Fibroblast of skin of right quadriceps (primary cell): ENCODE measurements at places on chromosomes 3 and 15.

DNA sequence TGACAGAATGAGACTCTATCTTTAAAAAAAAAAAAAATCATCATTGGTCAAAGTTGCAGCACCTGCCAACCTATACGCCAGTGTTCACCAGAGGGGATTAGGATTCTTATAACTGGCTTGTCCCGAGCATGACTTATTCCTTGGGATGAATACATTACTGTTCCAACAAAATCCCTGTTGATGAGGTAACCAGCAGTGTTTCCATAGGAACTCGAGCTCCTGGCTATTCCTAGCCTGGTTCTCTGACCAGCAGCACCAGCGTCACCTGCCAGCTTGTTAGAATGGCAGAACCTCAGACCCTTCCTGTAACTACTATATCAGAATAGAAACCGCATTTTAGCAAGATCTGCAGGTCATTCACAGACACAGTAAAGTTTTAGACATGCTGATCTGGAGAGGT is 364.4 kb downstream of the PTPRG start:
- DNase-seq = no peak

GRCh38 chr3:104825116-104825515 is 541.6 kb upstream of the ALCAM start:
- peak; percentile 60 for DNase-seq

DNA sequence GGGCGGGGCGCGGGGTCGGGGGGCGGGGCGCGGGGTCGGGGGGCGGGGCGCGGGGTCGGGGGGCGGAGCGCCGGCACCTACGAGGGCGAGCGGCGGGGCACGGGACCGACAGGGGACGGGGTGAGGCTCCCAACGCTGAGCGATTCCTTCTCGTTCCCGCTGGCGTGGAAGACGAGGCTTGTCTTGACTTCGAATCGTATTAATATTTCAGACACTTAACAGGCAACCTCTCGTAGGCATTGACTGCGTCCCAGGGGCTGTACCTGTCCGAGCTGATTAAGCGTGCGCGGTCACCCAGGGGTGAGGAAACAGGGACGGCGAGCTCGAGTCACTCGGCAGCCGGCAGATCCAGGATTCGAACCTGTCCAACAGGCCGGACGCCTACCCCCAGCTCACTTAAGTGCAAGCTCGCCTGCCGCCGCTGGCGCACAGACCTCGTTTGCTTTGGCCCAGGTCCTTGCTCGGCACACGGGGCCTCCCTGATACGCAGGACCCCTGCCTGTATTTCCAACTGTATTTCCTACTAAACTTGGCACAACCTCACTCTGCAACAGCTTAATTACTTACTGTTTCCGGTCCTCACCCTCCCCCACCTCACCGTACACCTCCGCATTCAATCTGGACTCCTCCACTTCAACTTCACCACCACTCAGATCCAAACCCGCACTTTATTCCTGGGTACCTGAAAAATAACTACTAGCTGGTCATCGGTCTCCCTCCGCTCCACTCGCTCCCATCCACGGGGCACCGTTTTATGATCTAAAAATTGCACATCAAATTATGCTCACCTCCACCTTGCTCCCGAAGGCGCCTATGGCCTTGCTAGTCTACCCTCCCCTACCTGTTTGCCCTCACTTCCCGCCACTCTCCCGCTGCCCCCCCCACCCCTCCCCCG is 722 bp upstream of the ZXDC start:
- DNase-seq = peak; percentile 14

DNA sequence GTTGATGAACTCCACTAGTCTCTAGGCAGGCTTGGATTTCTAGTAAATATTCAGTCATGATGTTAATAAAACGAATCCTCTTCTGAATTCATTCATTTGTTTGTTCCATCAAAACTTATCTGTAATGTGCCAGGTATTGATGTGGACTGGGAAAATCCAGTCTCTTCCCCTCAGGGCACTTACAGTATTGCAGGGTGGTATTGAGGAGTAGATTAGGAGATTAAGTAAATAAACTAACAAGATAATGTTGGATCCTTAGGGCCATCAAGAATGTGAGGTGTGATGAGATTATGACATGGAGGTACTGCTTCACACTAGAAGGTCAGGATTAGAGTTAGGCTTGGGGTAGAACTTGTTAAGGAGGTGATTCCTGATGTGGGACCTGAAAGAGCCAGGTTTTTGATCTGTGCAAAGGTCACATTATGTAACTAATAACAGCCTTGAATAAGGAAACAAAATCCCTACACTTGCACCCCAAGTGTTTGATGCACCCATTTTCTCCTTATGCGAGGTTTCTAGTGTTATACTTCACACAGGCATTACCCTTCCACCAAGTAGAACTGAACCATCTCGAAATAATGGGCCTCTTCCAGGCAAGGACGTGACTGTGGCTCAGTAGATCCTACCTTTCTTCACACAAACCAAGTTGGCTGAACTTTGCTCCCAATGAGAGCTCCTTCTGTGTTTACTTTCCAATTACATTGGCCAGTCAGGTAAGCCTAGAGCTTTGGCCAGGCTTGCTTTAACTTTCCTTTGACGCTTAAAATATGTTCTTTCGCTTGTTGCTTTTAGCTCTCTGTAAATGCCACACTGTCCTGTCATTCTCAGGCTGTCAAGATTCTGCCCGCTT is 16.7 kb downstream of the MCTP2 start:
- no peak for DNase-seq

DNA sequence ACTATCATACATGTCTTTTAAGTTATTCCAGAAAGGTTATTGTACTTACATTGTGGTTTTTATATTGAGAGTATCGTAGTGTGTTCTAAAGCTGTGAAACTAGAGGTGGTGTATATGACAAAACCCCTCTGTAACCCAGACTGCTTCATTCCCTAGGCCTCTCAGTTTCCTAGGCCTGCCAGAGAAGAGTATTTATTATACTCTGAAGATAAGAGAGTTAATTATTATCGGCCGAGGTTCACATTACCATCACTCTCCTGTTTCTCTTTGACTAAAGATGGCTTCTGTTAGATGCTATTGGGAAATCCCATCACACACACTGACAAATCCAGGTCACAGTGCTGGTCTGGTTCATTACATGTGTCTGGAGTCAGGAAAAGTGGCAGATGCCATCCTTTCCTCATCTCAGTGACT is 20.5 kb downstream of the EXOSC7 start:
- no peak for DNase-seq

- peak; percentile 84 for DNase-seq
Observed at GRCh38 chr3:5057857-5058324, 64.2 kb upstream of the ARL8B start.

DNA sequence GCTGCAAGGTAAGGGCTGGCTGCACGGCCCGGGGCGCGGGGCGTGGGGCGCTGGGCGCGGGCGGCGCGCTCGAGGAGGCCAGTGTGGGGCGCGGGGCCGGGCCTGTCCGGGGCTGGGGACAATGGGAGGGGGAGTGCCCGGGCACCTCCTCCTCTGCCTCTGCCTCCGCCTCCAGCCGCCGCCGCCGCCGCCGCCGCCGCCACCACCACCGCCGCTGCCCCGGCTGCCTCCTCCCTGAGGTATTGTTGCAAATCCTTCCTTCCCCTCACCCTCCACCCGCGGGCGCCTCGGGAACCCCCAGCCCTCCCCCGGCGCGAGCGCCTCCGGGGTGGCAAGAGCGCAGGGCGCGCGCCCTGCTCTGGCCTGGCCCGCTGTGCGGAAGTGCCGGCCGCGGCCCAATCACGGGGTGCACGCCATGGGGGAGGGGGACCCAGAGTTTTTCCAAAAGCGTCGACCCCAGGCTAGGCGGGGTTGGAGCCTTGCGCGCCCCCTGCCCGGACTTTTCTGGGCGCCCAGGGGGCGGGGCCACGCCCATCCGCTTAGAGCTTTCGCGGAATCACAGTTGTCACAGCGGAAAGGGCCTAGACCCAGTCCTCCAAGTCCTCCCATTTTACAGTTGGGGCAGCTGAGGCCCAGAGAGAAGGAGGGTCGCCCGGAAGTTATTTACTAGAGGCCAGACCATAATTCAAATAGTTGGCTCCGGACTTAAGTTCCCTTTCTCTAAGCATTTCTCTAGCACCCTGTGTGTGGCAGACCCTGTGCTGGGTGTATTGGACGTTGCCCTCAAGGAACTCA is at the start of gene LPP:
Gene LPP, plus strand, starts transcription at position 144 of the 795 bp plus-strand sequence. CDS start 251,964 bp downstream, outside the sequence.
- DNase-seq = peak; percentile 85

- DNase-seq = peak; percentile 85
Observed at GRCh38 chr3:23776352-23776891, 29.3 kb upstream of the UBE2E1 start.

DNA sequence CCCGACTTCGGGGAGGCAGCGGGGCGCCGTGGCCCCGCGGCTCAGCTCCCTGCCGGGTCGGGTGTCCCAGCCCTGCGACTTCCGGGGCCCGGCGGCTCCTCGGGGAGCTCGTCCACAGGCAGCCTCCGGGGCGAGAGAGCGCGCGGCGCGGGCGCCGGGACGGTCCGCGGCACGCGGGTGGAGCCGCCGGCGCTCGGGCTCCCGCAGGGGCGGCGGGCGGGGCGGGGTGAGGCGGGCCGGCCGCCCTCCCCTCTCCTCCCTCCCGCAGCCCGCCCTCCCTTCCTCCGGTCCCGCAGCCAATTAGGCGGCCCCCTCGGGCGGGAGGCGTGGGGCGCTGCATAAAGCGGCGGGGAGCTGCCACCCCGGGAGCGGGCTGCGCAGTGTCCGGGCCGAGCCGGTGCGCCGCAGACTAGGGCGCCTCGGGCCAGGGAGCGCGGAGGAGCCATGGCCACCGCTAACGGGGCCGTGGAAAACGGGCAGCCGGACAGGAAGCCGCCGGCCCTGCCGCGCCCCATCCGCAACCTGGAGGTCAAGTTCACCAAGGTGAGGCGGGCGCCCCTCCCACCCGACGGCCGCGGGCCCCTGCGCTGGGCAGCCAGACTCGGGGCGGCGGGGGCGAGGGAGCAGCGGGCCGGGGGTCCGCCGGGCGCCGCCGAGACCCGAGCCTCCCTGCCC is at the start of gene ALDH1A3:
Gene ALDH1A3, plus strand, starts transcription at position 368 of the 675 bp plus-strand sequence. Its CDS starts 77 bp downstream, at position 445.
- peak; percentile 30 for DNase-seq

DNA sequence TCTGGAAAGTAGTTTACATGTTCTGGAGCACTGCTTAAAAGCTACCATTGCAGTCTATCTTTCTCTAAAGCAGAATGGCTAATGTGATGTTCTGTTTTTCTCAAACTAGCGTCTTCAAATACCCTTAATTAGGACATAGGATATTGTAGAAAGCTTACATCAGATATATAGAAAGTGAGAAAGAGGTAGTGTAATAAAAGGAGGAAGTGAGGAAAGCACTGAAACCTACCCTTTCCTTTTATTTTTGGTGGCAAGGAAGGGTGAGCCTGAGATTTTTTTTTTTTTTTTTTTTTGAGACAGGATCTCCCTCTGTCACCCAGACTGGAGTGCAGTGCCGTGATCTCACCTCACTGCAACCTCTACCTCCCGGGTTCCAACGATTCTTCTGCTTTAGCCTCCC is 9.4 kb downstream of the SENP2 start:
- no peak for DNase-seq

DNA sequence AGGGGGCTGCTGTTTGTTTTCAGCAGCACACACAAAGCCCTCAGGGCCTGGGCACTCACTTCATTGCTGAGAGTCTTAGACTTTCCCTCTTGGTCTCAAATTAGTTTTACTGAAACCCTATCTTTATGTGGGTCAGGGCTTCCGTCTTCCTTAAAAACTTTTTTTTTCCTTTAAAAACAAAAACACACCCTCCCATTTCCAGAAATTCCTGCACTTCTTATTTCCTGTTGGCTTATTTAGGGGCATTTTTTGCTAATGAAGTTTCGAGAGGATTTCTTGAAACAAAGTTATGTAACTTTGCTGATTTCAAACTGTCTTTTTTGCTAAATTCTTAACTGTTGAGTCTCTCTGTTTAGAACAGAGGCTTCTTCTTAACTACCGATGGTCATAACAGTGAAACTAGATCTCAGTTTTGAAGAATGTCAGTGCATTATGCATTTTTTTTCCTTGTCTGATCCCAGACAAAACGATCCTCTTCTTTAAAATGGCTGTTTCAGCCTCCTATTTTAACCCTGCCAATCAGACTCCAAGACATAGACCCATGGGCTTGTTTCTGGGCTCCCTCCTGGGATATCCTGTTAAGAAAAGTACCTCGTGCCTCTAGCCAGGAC is 23.3 kb downstream of the ANAPC13 start:
- peak; percentile 95 for DNase-seq

GRCh38 chr3:145911016-145911415 is 250.0 kb downstream of the PLOD2 start:
- no peak for DNase-seq

DNA sequence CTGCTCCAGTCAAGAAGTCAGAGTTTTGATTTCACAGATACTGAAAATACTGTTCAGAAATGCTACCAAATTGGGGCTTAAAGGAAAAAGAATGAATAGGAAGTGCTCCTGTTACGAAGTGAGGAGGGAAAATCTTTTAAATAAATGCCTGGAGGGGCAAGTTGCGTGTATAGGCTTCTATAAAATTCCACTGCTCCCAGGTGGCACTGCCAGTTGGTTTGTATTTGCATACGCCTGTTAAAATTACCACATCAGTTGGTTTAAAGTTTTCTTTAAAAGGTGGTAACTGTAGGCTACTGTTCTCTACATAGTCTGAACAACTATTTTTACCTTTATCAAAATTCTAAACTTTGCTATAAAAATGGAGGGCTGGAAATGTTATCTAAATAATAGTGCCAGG is 123.5 kb downstream of the DLG1 start:
- no peak for DNase-seq

DNA sequence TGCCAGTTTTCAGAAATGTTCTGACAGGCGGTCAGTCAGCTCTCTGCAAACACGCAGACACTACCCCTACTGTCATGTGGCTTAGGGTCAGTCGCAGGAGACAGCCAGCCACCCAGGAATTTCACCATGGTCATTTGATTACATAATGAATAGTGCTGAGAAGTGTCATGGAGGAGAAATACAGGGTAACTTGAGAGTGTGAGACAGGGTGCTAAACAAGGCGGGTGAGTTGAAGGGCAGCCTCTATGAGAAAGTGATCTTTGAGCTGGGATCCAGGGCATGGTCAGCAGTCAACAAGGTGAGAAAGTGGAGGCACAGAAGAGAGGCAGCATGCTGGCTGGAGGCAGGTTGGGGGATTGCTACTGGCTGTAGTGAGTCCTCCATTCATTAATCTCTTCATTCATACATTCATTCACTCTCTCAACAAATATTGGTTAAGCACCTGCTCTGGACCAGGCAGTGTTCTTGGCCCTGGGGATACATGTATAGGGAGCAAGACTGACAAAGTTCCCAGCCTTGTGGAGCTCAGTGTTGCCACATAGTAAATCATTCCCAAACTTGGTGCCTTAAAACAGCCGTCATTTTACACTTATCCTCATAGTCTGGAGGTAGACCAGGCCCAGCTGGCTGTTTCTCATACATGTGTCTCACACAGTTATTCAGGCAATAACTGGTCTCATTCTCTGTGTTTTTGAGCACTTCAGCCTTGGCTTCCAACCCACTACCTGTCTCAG is 14.8 kb downstream of the PXYLP1 start:
- no peak for DNase-seq

- no peak for DNase-seq
Observed at GRCh38 chr3:116809208-116809607, 99.6 kb downstream of the TUSC7 start.
